ENCODE measurements at places on chromosomes 13 and 19.

DNA sequence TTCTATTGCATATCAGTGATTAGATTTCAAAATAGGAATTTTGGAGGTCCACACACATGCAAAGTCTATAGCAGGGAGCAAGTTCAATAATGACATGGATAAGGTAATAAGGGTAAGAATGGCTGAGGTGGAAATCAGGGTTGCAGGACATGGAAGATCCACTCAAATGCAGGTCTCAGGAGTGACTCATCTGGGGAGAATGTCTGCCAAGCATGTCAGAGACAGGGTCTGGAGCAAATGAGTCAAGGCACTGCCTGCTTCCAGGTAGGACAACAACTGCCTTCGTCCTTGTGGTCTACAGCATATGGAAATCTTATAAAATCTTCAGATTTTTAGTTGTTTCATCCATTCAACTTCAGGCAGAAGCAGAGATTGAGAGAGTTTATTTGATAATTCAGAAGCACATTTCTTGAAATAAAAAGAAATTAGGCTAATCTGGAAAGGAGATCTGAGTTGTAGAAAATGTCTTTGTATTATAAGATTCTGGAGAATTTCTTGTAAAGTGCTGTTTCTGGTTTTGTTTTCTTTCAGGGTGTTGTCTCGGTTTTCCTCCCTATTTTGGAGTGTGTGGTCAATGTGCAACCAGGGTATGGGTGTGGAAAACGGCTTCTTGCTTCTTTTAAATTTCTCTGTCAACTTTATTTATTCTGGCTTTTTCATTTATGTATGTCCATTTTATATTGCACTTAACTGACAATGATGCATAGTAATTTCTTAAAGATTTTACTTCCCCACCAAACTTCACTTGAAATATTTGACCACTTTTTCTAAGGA lies 748.8 kb downstream of the LIG4 start:
- DNase-seq: no peak

GRCh38 chr19:34088292-34088691 lies 84.0 kb upstream of the LSM14A start:
- DNase-seq: no peak

GRCh38 chr19:34481861-34482379 lies 362 bp downstream of the WTIP start:
- DNase-seq: no peak

- DNase-seq: no peak
Observed at GRCh38 chr13:35703061-35703460, 226.6 kb upstream of the MAB21L1 start.

DNA sequence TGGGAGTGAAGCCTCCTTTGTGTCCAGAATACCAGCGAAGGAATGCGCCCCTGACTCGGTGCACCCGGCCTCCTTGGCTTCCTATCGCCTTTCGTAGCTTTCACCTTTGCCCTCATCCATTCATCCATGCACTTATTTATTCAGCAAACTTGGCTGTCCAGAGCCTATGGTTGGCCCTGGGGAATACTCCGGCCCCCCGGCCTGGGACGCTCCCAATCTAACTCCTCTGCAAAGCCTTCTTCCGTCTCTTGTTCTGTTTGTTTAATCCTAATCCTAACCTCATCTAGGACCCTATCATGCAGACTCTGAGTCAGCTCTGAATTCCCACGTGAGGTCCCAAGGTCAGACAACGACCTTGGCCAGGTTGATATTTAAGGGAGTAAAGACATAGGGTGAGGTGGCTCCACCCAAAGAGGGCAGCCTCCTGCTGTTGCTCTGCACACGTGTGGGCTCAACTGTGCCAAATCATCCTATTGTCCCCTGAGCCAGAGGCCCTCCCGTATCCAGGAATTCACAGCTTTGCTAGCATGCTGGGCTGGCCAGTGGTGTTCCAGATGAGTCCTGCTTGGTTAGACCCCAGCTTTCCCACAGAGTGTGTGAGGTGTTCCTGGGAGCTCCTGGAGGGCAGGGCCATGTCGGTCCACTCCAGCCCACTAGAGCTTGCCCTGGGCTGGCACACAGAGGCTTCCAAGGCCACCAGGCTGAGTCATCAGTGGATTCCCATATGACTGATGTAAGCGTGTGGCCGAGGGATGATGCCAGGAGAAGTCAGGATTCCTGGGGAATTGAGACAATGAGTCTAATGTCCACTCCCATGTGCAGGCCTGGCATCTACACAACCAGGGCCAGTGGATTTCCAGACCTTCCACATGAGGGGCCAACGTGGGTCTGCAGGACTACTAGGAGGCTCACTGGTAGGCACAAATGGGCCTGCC lies 6.5 kb upstream of the CCNE1 start:
- DNase-seq: no peak

DNA sequence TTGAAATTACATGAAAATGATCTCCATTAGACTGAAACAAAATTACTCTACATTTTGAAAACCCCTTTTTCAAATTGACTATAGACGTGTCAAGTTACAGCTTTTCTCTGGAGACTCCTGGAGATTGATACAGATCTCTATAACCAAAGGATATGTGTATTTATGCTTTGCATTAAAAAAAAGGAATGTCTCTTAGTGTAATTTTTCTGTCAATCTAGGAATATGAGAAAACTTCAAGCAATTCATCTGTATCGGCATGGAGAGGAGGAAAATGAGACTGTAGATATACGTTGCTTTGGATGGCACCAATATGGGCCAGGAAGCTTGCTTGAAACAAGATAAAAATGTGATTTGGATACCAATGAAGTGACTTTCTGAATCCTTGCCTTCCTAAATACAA lies 286.6 kb downstream of the PCDH9 start:
- DNase-seq: no peak

DNA sequence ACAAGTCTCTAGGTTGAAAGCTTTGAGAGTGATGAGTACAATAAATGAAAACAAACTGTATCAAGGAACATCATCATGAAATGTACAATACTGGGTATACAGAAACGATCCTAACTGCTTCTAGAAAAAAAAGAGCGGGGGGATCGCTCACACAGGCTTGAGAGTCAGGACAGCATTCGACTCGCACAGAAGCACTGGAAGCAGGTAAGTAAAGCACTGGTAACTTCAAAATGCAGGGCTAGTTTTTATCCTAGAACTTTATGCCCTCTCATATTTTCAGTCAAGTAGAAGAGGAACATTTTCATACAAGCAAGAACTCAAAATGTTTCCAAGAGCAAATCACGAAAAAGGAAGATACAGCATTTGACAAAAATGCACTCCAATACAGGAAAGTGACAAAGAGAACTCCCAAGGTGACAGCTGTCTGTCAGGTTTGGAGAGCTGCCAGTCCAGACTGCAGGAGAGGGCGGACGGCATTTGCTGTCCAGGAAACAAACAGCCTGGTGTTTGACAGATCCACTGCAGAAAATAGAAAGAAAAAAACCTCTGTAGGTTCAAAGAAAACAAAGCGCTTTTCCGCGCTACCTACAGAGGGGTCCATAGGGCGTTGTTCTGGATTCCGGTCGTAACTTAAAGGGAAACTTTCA lies 58.2 kb upstream of the XPO4 start:
- DNase-seq: no peak

GRCh38 chr19:56142897-56143434 lies 1.9 kb downstream of the ZNF444 start:
- no peak for DNase-seq

DNA sequence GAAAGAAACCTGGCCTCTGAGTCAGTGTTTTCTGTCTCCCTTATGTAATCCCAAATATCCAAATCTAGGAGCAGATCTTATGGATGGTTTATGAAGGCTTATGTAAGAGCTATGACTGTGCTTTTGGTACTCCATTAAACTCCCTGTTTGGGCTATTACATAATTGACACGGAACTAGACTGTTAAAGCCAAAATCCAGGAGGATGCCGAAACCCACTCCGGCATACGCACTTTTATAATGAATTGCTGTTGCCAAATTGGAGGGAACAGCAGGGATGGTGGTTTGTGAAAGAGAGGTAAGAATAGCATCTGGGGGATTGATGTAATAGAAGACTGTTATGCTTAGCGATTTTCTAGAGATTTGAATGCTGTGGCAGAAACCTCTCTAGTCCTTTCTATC lies 2.0 kb downstream of the MTUS2 start:
- no peak for DNase-seq

GRCh38 chr19:42512743-42513304 lies 15.5 kb downstream of the CEACAM1 start:
- no peak for DNase-seq

DNA sequence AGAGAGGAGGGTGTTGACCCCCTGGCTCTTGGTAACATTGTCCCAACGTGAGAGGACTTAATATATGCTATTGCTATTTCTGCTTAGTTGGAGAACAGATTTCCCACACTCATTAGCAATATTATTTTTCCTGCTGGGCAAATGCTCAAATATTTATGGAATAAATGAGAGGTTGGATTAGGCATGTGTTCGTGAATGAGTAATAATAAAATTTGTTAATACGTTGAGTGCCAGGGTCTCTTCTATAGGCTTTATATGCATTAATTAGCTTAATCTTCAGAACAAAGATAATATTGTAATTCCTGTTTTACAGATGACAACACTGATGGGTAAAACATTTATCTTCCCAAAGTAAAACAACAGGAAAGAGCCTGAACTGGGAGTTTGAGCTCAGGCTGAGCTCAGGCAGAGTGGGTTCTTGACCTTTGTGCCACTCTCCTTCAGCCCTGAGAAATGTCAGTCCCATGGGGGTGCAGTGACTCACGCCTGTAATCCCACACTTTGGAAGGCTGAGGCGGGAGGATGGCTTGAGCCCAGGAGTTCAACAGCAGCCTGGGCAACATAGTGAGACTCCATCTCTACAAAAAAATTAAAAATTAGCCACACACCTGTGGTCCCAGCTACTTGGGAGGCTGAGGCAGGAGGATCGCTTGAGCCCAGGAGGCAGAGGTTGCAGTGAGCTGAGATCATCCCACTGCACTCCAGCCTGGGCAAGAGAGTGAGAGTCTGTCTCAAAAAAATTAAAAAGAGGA lies 1.2 kb downstream of the ZNF233 start:
- DNase-seq: no peak

GRCh38 chr19:18021121-18021755 lies 13.3 kb downstream of the ARRDC2 start:
- peak; percentile 52 for DNase-seq

DNA sequence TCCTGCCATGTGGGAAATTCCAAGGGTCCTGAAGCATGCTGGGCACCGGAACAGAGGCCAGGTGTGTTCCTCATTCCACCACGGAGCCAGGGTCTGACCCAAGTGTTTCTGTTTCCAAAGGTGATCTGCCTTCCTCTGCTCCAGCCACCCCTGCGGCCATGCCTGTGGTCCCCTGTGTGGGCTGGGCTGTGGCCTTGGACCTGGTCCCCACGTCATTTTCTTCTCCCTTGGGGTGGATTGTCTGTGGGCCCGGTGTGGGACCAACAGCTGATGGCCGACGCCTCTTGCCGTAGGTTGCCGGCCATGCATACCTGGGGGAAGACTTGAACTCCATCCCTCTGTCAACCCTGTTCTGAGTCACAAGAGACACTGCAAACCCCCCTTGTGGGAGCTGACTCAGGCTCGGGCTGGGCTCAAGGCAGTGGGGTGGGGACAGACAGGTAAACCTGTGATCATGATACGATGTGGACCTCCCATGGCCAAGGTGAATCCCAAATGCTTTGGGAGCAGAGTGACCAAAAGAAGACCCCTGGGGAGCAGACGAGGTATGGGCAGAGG lies 35.0 kb downstream of the ATP11A start:
- DNase-seq: no peak

DNA sequence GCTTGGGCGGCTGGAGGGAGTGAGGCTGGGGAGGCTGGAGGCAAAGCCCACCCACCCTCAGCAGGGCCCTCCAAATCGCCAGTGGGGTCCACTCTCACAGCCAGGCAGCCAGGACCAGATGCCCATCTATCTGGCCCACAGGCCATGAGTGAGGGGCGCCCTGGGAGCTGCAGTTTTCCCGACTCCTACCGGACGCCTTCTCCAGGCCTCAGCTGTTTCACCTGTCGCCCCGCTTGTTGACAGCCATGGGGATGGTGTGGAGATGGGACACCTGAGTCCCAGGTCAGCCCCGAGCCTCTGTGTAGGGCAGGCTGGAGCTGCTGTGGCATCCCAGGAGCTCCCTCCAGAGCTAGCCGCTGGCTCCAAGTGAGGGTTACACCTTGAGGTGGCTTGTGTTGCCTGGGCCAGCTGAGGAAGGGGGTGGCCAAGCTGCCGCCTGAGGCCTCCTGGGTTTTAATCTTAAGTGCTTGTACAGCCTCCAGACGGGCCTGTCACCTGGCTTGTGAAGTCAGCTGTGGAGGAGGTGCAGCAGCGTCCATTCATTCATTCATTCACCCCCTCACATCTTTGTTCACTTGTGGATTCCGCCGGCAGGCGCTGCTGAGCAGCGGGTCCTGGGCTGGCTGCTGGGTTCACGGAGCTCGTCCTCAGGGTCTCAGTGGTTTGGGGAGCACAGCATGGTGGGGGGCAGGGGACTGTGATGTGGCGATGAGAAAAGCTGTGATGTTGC lies 52.0 kb downstream of the COMP start:
- no peak for DNase-seq

GRCh38 chr19:29397748-29398147 lies 128.0 kb upstream of the VSTM2B start:
- DNase-seq: no peak

GRCh38 chr13:91014696-91015095 lies 332.8 kb upstream of the MIR17HG start:
- DNase-seq: no peak

DNA sequence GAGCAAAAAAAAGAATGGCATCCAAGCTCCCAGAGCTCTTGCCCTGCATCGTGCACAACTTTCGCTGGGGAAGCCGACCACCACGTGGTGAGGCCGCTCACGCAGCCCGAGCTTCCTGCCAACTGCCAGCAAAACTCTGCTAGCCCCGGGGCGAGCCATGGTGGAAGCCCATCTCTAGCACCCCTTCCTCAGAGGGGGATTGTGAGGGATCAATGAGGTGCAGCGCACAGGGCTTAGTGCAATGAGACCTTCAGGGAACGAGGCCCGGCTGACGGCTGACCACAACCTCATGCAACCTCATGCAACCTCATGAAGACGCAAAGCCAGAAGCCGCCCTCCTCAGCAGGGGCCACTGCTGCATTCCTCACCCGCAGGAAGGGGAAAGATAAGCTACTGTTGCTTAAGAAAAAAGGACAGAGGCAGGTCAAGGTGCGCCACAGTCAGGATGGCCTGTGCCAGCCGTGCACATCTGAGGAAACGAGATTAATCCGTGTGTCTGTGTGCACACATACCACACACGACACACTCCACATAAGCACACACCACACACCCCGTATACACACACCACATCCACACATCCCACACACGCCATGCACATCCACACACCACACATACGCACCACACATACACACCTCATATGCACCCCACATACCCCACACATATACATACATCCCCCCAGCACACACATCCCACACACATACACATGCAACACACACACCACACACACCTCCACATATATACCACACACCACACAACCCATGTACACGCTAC lies 9.6 kb downstream of the HSPBP1 start:
- no peak for DNase-seq

Measured in BJ (cell line).